ENCODE measurements at places on chromosomes 6 and 20. TPM values are rescaled to one million over a fixed set of nuclear protein-coding genes. Genes with fewer than 3 reads are reported as not detected.
A peak's percentile ranks its signal among the peaks of the same experiment; 100 is the strongest.

DNA sequence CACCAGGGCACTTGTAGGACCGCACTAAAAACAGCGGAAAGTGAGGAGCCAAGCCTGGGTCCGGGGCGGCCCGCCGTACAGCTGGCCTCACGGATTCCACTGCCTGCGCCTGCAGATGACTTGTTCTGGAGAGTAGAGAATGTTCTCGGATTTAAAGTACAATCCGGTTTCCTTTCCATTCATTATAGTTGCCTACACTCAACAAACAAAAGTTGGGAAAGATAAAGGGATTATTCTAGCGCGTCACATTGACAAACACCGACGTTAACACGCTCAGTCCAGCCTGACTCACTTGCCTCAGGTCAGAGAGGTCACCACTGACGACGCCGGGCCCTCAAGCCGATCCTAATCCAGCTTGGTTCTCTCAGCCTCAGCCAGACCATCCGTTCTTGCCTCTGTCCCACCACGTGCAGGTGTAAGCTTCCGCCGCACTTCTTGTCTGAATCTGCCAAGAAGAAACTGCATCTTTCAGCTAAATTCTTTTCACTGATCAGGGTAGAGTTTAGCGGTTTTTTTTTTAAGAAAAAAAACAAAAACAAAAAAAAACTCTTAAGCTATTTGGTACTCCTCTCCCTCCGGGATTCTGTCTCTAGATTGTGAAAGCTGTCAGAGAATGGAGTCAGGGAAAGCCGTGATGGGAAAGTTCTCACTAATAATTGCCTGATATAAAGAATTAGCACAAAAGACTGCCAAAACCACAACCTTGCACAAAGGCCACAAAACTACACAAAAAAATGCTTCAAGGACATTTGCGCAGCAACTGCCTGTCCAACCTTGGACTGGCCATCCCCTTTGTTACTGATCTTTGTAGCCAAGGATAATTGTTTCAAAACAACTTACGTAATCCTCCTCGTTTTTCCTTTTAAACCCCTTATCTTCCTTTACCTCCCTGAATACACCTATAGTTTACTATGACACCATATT, 1.1 kb upstream of the PHF10 start:
- ATAC-seq: peak; percentile 67

Gene NHSL1
- total RNA-seq: 7.4 TPM

DNA sequence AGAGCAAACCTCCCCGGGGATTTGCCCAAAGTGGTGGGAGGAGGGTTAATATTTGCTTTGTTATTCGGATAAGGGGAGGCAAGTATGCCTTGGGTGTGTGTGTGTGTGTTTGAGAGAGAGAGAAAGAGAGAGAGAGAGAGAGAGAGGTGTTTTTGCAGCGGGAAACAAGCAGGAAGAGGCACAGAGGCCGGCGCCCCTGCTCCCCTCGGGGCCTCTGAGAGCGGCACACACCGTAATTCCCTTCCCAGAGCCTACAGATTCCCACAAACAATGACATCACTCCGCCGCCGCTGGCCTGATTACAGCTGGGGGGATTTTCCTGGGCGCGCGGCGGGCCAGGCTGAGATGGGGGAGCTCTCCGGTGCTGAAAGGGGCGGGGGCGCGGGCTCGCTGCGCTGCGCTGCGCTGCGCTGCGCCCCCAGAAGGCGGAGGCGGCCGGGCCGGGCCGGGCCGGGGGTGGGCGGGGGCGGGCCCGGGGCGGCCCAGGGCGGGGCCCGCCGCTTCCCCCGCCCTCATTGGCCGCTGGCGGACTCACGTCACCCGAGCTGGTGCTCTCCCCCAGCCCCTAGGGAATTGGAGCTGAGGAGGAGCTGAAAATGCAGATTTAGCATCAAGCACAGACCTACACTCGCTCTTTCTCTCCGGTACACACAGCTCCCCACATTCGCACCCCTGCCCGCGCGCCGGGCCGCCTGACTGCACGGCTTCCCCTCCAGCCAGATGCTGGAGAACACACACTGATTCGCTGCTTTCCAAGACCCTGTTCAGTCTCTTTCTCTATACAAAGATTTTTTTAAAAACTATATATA, at the start of gene PCSK2:
Gene PCSK2 (plus strand): TSS at position 631 of the 809 bp plus-strand sequence. CDS start 266 bp downstream, outside the sequence.
- ATAC-seq: peak; percentile 59

Gene HCRTR2
- not detected for total RNA-seq

DNA sequence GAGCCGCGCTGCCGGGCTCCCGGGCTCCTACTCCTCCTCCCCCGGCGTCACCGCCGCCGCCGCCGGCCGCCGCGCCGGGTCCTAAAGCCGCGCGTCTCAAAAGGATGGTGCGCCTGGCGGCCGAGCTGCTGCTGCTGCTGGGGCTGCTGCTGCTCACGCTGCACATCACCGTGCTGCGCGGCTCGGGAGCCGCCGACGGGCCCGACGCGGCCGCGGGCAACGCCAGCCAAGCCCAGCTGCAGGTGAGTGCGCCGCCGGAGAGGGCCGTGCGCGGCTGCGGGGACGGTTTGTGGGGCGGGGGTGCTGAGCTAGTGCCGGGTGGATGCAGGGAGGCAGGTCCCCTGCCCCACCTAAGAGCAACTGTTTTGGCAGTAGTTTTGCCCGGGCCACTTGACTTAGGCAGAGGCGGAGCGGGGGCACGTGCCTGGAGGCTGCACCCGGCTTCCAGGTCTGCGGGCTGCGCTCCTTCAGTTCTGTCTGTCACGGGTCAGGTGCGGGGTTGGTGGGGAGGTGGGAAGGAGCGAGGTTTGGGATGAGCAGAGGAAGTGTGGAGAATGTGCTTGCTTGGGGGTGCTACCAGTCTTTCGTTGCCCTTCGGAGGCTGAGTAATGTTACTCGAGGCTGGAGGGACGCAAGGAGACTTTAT, 722 bp downstream of the ISM1 start:
- ATAC-seq: peak; percentile 75

GRCh38 chr20:34824452-34824805, 1.0 kb downstream of the NCOA6 start:
- no peak for ATAC-seq

Gene TSBP1
- not detected for total RNA-seq

- no peak for ATAC-seq
These were observed 1131.3 kb upstream of the MAP3K7 start for GRCh38 chr6:91718198-91718597.

GRCh38 chr20:2866236-2866635, 7.0 kb upstream of the PTPRA start:
- no peak for ATAC-seq

Data from gastroesophageal sphincter (tissue), 4 donors.